CD4-positive, alpha-beta T cell treated with Interleukin-15 for 1 hour (primary cell): ENCODE measurements at places on chromosomes 16 and 17.

- DNase-seq: no peak
These were observed 35.6 kb downstream of the DHRS7B start for GRCh38 chr17:21162394-21162775.

GRCh38 chr17:63419949-63420867, 25.9 kb downstream of the CYB561 start:
- no peak for DNase-seq

GRCh38 chr17:63598281-63598680, 2.4 kb upstream of the TACO1 start:
- no peak for DNase-seq

DNA sequence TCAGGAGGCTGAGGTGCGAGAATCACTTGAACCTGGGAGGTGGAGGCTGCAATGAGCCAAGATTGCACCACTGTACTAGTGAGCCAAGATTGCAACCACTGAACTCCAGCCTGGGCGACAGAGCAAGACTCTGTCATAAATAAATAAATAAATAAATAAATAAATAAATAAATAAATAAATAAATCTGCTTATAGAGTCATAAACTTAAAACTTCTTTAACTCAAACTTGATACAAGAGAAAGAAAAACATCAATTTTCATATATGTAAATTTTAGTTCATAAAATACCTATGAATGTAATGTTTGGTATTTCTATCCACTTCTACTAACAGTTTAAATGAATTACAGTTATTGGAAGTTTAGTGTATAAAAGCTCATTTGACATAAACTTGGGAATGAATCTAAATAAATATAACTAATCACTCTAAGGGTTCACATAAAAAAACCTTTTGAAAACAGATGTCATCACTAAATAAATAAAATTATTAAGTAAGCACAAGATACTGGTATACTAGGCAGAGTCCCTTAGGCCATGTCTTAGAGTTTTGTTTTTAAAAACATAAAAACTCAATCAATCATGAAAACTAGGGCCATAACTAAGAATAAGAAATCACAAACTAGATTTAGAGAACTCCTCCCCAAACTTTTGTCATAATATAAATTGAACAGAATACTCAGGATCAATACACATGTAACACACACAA, 54.1 kb downstream of the SMURF2 start:
- DNase-seq: no peak

GRCh38 chr17:14886200-14886739, 378.9 kb downstream of the PMP22 start:
- no peak for DNase-seq

DNA sequence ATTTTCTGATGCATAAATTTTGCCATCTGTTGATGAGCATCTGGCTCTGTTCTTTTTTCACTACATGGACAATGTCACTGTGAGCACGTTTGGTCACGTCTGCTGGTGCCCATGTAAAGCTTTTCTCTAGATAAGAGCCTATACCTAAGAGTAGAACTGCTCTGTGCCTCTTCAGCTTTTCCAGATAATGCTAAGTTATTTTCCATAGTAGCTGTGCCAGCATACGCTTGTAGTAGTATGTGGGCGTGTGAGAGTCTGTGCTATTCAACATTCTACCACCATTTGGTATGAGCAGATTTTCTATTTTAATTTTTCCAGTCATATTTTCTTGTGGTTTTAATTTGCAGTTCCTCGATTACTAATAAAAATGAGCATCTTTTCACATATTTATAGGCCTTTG, 33.2 kb downstream of the VPS35L start:
- DNase-seq: no peak

DNA sequence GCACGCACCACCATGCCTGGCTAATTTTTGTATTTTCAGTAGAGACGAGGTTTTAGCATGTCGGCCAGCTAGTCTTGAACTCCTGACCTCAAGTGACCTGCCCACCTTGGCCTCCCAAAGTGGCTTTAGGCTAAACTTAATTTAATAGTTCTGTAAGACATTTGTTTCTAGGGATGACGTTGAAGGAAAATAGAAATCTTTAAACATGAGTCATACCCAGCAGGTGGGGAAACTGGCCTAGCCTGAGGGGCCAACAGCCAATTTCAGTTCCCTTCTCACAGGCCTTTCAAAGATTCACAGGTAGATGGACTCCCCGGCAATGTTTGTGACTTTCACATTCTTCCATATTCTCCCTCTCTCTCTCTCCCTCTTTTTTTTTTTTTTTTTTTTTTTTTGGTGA, 18.1 kb upstream of the ITPRIPL2 start:
- no peak for DNase-seq

- DNase-seq: no peak
These were observed 62.3 kb downstream of the SSH2 start for GRCh38 chr17:29867643-29868181.

- no peak for DNase-seq
These were observed 236.3 kb downstream of the KCNJ2 start for GRCh38 chr17:70405492-70406220.

DNA sequence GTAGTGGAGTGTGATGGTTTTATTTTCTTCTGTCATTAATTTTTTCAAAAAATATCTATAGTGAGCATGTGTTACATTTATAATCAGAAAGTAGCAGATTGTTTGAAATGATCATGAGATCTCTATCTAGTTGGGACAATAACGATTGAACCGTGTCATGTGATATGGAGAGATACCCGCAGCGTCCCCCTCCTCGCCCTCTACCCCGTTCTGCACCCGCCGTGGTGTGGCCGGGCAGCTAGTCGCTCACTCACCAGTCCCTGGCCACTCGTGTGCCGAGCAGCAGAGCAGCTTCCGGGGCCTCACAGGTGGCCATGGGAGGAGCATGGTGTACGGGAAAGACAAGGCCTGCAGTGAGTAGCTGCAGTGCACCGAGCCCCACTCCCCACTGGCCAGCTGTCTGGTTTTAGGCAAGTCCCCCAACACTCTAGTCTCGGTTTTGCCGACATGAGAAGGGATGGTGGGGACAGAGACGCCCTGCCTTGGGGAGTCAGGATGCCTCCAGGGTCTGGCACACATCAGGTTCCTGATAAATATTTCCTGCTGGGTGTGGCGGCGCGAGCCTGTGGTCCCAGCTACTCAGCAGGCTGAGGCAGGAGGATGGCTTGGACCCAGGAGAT, 15.3 kb downstream of the MLYCD start:
- no peak for DNase-seq

DNA sequence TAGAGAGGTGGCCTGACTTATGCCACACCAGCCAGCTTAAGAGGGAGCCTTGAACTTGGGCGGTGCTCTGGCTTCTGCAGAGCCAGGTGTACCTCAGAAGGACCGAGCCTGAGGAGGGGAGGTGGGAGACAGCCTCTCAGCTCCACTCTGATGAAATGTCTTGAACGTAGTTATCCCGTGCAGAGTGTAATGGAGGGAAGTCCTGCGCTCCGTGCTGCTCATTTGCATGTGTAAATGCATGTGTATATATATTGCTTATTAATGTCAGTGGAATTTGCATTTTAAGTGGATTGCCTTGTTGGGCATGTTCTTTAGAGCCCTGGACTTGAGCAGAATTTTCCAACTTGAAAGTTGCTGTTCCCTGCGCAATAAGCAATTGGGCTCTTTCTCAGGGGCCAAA, 264.9 kb upstream of the SDK2 start:
- DNase-seq: no peak

DNA sequence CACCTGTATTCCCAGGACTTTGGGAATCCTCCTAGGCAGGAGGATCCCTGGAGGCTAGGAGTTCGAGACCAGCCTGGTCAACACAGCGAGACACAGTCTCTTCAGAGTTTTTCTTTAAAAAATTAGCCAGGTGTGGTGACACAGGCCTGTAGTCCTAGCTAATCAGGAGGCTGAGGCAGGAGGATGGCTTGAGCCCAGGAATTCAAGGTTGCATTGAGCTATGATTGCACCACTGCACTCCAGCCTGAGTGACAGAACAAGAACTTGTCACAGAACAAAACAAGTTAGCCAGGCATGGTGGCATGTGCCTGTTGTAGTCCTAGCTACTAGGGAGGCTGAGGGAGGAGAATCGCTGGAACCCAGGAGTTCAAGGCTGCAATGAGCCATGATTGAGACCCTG, 24.8 kb downstream of the ANKRD40 start:
- no peak for DNase-seq

DNA sequence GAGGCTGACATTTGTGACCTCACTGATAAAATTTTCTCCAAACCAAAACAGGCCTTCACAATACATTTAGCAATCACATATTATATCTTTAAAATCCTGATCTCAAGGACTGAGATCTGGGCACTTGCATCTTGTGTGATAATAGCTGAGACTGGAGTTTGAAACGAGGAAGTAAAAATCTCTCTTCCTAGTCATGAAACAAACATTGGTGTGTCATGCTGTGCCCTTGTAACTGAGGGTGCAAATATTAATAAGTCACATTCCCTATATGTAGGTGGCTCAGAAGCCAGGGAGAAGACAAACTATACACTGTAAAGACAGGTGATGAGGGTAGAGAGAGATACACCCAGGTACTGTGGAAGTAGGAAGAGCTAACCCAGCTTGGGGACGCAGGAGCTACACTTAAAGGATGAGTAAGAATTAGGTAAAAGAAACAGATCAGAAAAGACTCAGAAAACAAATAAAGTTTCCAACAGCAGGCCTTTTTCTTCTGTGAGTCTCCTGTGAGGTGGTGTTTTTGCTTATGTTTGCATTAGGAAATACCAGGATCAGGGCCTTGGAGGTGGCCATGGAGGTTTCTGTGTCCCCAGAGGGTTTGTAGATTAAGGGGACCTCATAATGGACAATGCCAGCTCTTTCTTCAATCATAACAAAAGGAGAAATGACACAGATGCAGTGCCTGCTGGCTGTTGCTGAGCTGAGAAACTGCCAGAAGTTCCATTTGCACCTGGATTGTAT, 335.7 kb downstream of the GRIN2A start:
- no peak for DNase-seq

DNA sequence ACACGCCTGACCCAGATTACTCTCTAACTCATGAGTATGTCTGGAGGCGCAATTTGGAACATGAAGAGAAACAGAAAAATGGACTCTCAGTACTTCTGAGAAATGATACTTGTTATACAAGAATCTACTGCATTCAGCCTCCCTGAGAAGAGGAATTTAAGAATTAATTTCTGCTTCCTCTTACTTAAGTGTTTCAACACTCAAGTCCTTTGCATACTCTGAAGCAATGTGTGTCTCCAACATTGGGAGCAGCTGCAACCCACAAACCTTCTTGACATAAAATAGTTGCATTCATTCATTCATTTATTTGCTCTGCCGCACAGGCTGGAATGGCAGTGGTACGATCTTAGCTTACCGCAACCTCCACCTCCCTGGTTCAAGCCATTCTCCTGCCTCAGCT, 199.8 kb downstream of the NPIPA7 start:
- no peak for DNase-seq

DNA sequence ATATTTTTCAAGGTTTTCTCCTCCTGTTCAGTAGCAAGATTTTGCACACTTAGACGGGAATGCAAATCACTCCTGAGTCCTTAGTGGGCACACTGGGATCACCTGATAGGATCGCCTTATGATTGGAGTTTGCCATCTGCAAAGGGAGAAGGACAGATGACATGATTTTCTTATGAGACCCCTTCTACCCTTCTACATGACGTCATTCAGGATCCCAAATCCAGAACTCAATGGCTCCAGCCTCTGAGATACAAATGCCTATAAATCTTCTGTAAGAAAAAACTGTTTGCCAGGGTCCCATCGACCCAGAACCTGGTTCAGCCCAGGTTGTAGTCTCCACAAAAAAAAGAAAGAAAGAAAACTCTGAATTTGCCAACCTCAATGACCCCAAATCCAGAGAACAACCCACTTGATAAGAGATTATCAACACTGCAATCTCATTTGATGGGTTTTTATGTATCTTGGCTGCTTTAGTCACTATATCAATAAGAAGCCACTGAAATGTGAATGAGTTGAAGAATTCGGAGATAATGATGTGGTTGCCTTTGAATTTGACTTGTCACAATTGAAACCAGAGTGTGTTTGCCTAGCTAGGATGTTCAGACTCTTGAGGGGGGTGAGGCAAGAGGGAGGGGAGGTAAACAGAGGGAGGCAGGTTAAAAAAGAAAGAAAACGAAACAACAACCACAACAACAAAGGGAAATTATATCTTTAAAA, 6.7 kb downstream of the ZNF423 start:
- DNase-seq: no peak

DNA sequence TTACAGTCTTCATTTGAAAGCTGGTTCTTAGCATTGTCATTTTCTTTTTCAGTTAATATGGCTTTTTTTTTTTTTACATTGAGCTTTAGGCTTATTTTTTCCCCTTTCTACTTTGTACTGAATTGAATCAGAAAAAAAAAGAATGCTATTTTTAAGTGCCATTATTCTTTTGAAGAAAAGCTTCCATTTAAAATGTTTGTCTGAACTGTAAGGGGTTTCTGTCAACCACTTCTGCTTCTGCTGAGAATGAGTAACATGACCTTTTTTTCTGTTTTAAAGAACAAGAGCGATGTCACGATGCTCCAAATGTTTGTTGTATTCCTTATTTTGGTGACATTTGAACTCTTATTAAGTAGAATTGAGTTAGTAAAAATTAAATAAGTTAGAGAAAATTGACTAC, 50.0 kb downstream of the MRTFB start:
- DNase-seq: no peak

DNA sequence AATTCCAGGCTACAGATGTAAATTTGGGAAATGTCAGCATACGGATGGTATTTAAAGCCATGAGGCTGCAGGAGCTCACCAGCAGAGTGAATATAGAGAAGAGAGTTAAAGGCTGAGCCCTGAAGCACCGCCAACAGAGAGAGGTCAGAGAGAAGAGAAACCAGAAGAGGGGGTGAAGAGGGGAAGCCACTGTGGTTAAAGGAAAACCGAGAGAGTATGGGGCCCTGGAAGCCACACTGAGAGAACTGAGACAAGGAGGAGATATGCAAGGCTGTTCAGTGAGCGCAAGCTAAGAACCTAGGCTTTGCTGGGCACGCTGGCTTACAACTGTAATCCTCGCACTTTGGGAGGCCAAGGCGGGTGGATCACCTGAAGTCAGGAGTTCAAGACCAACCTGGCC, 24.6 kb downstream of the COPRS start:
- no peak for DNase-seq

- no peak for DNase-seq
These were observed 697.3 kb downstream of the MAF start for GRCh38 chr16:78903237-78903636.

- DNase-seq: no peak
These were observed 19.1 kb downstream of the CUEDC1 start for GRCh38 chr17:57935833-57936807.

GRCh38 chr16:3837851-3838586, 42.5 kb downstream of the CREBBP start:
- DNase-seq: no peak

GRCh38 chr17:75783069-75783783, 1.4 kb upstream of the UNK start:
- DNase-seq: no peak

GRCh38 chr16:9016824-9017223, 53.1 kb upstream of the USP7 start:
- no peak for DNase-seq

GRCh38 chr16:57938936-57939871, 31.7 kb downstream of the CNGB1 start:
- no peak for DNase-seq
